HT1080 (cell line): ENCODE measurements at places on chromosomes 4 and X. TPM values are rescaled to one million over a fixed set of nuclear protein-coding genes. Genes with fewer than 3 reads are reported as not detected.

BST1 gene
- total RNA-seq: 0.13 and 0.43 TPM in 2 replicates

GPR143 gene
- total RNA-seq: 0.59 and 2.1 TPM in 2 replicates

PRRG1 gene
- 9.9 and 13.7 TPM in 2 replicates for total RNA-seq

VEGFC gene
- 43.6 and 51.2 TPM in 2 replicates for total RNA-seq

PRDX4 gene
- 113 and 158 TPM in 2 replicates for total RNA-seq

PWWP3B gene
- 2.3 TPM in 2 replicates for total RNA-seq
